NCI-H748 treated with DMSO at 0.1 percent for 48 hours (cell line): ENCODE measurements at places on chromosomes 4 and X.

DNA sequence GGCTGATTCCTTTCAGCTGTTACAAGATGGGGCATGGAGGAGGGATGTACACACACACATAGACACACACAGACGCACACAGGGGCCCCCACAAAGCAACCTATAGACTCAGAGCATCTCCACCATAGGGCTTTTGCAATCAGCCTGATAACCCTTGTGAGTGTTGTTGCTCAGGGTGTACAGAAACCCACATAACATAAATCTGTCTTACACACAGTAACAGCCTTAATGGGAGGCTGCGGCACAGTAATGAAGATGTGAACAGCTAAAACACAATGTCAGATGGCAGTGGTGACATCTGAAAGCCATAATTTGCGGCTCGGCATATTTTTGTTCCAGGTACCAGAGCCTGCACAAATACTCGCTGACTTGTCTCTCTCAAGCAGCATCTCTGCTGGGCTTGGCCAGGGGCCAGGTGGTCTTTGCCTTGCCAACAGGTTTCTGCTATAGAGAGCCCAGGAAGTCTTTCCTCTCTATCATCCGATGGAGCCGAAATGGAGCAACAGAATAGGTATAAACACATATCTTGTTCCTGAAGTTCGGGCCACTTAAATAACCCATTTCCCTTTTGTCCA lies 357.2 kb upstream of the GATB start:
- no peak for DNase-seq

GRCh38 chr4:100842856-100843255 lies 325.0 kb upstream of the EMCN start:
- no peak for DNase-seq

- no peak for DNase-seq
Measured at GRCh38 chr4:174100910-174101309, 182.6 kb downstream of the FBXO8 start.

DNA sequence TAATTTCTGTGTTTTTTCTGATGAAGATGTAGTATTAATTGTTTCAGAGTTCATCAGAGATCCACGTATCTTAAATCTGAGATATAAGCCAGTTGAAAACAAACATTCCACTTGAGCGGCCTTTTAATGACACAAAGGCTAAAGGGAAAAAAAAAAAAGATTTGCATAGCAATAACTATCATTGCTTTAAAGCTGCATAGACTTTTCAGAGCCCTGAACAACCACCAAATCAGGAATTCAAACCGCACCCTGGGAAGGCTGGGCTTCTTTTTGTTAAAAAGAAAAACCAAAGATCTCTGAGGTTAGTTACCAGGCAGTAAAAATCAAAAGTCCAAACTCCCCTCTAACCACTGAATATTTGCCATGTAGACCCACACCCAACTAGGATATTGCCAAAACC lies 206.0 kb downstream of the HHIP start:
- no peak for DNase-seq

- DNase-seq = no peak
Measured at GRCh38 chr4:16717266-16717970, 181.0 kb downstream of the LDB2 start.
